BJ (cell line): ENCODE measurements at places on chromosomes 11 and 22.
A peak's percentile ranks its signal among the peaks of the same experiment; 100 is the strongest.

- peak; percentile 90 for DNase-seq
These were observed 444 bp downstream of the CAVIN3 start for GRCh38 chr11:6319704-6320410.

GRCh38 chr11:16606784-16607674 lies 131.4 kb upstream of the C11orf58 start:
- no peak for DNase-seq

GRCh38 chr11:86996953-86997570 lies 40.7 kb upstream of the TMEM135 start:
- DNase-seq: no peak

DNA sequence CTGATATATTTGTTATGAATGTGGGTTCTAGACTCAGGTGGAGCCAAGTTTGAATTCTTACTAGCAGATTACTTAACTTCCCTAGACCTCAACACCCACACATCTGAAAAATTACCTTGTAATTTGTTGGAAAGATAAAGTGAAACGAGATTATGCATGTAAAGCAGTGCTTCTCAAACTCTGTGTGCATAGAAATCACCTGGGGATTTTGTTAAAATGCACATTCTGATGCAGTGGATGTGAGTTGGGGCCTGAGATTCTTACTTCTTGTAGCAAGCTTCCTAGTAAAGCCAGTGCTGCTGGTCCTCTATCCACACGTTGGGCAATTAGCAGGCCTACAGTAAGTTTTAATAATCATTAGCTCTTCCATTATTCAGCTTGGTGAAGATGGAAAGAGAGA lies 15.1 kb upstream of the CEP295 start:
- no peak for DNase-seq

- DNase-seq: no peak
These were observed 28.5 kb downstream of the ADORA2A start for GRCh38 chr22:24455751-24456426.

GRCh38 chr11:127995921-127996320 lies 591.4 kb downstream of the ETS1 start:
- no peak for DNase-seq

GRCh38 chr11:45649544-45650165 lies 15.8 kb downstream of the CHST1 start:
- DNase-seq: no peak

DNA sequence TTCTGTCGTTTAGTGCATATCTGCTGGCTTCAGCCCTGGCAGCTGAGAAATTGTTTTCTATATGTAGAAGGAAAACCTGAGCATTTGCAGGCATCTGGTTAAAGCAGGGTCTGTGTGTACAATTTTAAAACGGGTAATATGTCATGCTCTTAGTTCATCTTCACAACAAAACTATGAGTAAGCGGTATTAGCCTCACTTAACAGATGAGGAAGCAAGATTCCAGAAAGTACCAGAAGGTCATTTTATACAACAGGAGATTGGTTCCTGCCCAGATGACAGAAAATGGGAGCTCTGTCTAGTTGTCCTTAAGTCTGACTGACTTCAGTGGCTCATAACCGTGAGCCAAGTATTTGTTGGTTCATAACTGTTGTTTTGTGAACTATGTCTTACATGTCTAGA lies 1.1 kb downstream of the TIMM10B start:
- no peak for DNase-seq

GRCh38 chr22:33919391-33920196 lies 682 bp downstream of the LARGE1 start:
- DNase-seq: no peak

DNA sequence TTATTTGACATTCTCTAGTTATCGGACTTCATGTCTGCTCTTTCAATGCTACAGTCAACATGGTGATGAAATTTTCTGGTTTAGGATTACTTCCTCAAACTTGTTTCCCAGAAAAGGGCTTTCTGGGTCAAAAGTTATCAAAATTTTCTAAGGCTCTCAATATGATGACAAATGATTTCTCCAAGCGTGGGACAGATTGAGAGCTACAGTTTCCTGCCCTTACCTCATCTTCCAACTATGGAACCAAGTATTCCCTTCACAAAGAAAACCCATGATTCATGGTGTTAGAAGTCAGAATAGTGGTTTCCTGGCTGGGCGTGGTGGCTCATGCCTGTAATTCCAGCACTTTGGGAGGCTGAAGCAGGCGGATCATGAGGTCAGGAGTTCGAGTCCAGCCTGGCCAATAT lies 17.8 kb downstream of the MYO18B start:
- peak; percentile 93 for DNase-seq

DNA sequence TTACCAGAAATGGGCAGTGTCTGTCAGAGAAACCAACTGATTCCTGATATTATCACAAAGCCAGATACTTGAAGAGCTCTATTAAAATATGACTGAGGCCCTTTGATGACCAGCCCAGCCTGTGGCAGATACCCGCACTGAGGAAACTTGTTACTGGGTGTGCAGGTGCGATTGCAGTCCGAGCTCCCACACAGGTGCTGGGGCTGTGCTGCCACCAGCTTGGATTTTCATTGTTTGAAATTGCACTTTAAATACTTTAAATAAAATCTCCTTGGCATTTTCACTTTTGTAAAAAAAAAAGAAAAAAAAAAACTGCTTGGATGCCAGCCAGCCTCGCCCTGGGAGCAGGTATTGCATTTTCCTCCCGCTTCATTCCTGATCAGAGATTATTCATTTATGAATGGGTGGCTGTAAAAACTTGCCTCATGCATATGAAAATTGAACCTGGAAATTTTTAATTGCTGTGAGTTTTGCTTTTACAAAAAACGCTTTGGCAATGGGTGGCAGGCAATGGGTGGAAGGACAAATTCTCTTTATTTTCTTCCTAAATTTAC lies 21.2 kb downstream of the EHF start:
- DNase-seq: no peak

- DNase-seq: no peak
These were observed 93.0 kb downstream of the CELSR1 start for GRCh38 chr22:46444390-46444854.

GRCh38 chr11:107043242-107044006 lies 25.1 kb upstream of the GUCY1A2 start:
- peak; percentile 86 for DNase-seq

DNA sequence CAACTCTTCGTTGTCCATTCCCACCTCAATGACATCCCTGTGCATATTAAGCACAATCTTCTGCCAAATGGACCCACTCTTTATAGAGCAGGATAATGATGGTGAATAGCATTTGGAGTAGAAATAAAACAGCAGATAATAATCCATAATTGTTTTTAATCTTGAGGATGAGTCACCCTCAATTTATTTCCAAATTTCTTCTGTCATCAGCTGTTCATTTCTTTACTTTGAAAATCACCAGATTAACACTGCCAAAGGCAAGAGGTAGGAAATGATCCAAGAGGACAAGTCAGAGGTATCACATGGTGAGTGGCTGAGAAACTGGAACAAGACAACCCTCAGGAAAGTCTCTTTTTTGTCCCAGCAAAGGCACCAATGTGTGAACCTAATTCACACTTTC lies 7.3 kb upstream of the AMBRA1 start:
- no peak for DNase-seq

GRCh38 chr22:23705358-23705757 lies 14.5 kb downstream of the RGL4 start:
- no peak for DNase-seq

GRCh38 chr11:73275381-73275750 lies 3.2 kb downstream of the P2RY6 start:
- no peak for DNase-seq

DNA sequence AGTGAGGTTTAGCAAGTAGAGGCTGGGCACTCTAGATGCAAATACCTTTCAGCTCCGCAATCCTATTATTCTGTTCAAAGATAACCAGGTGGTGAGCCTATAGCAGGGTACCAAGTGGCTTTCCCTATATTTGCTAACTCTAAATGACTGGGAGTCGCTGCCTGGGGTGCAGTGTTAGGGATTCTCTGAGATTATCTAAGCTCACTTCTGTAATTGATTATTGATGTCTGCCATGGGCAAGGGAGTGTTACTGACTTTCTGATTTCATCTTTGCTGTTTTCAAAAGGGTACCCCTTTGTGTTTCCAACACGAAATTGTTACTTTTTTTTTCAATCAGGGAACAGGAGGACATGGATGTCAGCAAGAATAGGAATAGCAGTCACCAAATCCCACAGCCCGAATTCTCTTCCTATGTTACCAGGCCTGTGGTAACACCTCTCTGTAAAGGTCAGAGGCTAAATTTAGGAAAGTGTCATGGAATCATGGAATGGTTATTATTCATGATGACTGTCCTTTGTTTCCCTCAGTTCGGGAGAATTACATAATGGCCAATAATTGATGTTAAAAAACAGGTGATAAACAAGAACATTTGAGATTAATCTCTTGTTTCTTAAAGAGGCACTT lies 62.6 kb upstream of the CRYBB3 start:
- DNase-seq: no peak

- no peak for DNase-seq
These were observed 96.0 kb upstream of the IGLL5 start for GRCh38 chr22:22791438-22792181.

DNA sequence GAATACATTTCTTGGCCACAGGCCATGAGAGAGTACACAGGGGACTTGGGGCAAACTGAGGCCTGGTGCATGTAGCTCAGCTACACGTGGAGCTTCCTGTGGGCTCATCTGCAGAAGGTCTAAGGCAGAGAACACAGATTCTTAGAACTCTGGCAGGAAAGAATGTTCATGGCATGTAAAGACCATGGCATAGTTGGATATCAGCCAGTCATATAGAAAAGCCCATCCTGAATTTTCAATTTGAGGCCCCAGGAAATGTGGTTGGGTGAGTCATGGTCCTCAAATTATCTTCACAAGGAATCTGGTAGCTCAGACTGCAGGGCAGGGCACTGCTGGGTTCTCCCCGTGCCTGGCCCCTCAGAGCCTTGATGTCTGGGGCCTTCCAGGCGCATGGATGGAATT lies 13.7 kb upstream of the ST3GAL4 start:
- DNase-seq: no peak

GRCh38 chr11:88531831-88532230 lies 194.3 kb upstream of the CTSC start:
- DNase-seq: no peak

- DNase-seq: peak; percentile 52
These were observed 276.9 kb downstream of the FAM76B start for GRCh38 chr11:95512682-95513081.

DNA sequence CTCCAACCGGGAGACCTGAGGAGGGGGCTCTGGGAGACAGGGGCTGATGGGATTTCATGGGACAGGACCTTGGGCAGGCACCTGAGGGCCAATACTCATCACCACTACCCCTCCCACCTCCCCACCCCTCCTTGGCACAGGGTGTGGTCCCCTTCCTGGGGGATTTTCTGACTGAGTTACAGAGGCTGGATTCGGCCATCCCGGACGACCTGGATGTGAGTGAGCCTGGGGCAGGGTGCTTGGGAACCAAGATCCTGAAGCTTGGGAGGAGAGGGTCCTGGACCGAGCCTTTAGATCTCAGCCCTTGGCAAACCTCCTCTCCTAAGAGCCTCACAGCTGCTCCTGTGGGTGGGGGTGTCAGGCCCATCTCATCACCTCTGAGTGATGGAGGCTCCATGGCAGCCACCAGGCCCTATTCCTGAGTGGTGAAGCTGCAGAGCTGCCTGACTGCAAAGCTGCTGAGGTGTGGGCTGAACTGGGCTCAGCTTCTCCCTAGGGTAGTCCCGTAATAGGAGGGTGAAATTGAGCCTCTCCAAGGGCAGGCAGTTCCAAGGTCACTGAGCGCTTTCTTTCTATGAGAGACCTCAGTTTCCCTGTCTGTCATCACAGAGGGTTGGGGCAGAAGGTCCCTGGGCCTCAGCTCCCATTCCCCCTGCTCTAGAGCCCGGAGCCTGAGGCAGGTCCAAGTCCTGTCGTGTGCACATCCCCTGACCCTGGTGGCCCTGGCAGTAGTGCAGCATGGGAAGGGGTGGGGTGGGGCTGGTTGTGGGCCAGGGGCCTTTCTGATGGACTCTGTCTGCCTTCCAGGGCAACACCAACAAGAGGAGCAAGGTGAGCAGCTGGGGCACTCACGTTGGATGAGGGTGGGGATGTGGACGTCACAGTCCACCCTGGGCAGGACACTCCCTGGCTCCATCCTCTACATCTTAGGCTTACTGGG lies 6.5 kb downstream of the RGL4 start:
- no peak for DNase-seq

GRCh38 chr11:11036185-11036847 lies 178.5 kb upstream of the ZBED5 start:
- no peak for DNase-seq

DNA sequence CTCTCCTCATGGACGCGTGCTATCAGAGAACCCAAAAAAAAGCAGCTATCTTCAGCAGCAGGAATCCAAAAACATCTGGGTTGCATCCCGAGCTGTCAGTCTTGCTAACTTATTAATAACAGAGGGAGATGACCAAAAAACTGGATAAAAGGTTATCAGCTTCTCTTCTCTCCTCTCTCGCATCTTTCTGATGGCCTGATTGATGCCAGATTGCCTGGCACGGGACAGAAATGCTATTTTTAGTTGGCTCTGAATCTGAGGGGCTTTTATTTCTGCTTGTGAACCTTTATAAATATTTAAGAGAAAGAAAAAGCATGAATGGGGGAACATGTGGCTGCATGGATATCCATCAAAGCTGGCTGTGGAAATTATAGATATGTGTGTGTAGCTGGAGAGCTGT lies 230.3 kb downstream of the ETS1 start:
- DNase-seq: no peak

DNA sequence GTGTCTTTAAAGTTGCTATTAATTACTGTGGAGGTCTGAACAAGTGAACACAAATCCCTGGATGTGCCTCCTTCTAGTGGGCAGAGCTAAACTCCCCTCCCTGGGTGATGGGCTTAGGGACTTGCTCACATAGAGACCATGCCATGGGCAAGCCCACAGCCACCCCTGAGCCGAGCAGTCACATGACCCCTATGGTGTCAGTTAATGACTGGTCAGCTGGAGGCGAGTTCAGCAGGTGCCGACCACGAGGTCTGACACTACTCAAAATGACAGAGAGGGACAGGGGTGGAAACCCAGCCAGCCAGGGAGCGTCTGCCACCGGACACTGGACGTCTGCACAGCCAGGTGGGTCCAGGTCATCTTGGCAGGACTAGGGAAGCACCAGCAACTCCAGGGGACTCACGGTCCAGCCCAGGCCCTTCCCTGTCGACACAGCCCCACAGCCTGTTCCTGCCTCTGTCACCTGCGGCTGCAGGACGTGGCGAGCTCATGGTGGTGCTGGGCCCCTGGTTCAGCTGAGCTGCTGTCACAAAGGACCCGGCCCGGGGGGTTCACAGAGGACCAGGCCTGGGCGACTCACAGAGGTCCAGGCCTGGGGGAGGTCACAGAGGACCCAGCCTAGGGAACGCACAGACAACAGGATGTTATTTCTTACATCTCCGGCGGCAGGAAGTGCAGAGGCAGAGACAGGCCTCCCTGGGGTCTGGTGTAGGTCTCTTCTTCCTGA lies 135.0 kb downstream of the BRD1 start:
- DNase-seq: no peak

- no peak for DNase-seq
These were observed 483.0 kb downstream of the BRD1 start for GRCh38 chr22:49344656-49345055.

- DNase-seq: no peak
These were observed 11.3 kb downstream of the FADS3 start for GRCh38 chr11:61880031-61880430.
